Stimulated activated CD4-positive, alpha-beta T cell treated with anti-CD3 and anti-CD28 coated beads, Interleukin-2, amount 100 ng/mL, for 24 hours (primary cell): ENCODE measurements at places on chromosomes 12 and 14.
A peak's percentile ranks its signal among the peaks of the same experiment; 100 is the strongest.

DNA sequence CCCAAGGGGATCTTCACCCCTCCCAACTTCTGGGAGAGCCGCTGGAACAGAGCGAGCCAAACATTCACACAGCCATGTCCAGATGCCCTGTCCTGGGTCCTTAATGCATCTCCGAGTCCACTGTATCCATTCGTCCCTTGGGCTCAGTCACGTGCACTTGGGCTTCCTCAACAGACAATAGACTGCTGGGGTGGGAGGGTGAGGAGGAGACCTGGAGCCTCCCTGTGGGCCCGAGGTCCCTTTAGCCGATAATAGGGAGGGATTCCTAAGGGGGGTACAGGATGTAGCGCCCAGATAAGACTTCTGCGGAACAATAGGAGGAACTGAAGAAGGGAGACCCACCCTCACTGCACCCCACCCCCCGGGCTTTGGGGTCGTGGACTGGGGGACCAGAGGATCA is 6.7 kb downstream of the ARHGEF25 start:
- no peak for DNase-seq

DNA sequence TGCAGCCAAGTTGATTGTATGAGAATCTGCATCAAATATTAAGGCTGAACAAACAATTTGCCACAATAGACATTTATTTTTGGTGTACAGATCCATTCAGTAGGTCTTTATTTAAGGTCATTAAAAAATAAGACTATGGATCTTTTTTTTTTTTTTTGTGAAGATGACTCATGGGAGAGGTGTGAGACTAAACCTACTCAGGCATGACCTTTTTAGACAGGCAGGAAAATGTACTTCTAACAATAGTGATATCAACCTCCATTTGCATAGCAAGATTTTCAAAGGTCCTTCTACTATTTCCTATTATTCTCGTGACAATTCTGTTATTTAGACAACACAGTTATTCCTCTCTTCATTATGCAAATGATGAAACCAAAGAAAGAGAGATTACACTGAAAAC is 39.9 kb upstream of the PTPRR start:
- DNase-seq, result no peak

- no peak for DNase-seq
Observed at GRCh38 chr14:71942904-71943694, 10.9 kb downstream of the RGS6 start.

DNA sequence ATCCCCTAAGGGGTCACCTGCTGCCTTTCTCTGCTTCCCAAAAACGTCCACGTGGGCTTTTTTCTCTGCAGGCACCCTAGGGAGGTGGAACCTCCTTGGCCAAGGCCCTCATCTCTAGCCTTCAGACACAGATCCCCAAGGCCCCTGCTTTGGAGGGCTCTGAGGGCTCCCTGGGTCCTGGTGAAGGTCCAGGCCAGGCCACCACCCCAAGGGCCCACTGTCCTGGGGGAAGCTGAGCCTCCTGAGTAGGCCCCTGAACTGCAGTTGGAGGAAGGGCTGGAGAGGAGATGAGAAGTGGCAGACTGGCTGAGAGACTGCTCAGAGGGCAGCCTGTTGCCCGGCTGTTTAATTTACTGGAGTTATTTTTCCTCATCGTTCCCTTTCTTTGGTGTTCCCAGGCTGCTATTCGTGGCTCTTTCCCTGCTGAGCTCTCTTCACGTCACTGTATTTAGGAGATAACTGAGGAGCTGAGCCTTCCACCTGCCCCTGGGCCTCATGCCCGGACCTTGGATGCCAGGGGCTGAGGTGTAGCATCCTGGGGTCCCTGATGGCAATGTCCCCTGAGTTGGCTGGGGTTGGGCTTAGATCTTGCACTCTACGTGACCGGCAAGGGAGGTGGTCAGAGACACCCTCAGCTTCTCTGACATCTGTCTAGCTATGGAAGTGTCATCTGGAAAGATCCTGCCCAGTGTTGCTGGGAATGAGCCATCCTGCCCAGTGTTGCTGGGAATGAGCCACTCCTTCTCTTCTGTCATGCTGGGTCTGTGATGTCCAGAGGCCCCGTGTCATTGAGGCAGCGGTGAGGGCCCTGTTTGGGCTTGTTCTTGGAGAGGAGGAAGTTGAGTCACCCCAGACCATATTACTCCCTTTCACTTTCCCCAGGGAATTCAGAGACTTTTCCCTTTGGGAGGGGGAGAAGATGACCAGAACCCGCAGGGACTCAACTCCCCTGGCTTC is 139.8 kb downstream of the TSPAN9 start:
- DNase-seq, result no peak

GRCh38 chr12:118038137-118038536 is 21.6 kb downstream of the RFC5 start:
- DNase-seq, result no peak

GRCh38 chr12:67217647-67218046 is 51.5 kb upstream of the CAND1 start:
- DNase-seq, result no peak

DNA sequence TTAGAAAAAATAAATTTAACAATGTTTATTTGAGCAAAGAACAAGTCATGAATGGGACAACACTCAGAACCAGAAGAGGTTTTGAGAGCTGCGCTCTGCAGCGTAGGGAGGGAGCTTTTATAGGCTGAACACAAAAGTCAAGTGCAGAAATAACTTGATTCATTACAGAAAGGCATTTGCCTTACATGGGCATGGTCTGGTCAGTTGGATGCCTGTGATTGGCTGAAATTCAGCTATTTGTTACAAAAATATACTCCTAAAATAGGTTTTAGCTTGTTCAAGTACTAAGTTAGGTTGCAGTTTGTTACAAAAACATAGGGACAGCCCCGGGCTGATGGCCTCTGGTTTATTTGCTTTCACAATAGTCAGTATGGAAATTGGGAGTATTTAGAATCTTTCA is 118.0 kb downstream of the NUAK1 start:
- no peak for DNase-seq

- peak; percentile 58 for DNase-seq
Observed at GRCh38 chr12:120119271-120119973, 2.9 kb upstream of the RAB35 start.

DNA sequence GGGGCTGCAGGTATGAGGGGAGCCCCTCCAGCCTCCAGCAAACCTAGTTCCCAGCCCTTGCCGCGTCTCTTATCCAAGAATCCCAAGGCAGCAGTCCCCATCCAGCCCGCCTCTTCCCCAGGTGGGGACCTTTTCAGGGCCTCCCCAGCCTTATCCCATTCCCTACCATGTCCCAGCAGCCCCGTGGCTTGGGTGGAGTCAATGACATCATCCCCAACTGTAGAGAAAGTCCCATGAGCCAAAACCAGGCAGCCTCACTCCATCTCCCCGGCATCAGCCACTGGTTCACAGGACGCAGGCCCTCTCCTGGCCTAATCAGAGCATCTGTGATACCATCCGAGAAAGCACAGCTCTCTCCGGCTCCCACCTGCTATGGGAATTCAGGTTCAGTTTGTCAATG is 131.0 kb downstream of the NCOR2 start:
- DNase-seq, result no peak

DNA sequence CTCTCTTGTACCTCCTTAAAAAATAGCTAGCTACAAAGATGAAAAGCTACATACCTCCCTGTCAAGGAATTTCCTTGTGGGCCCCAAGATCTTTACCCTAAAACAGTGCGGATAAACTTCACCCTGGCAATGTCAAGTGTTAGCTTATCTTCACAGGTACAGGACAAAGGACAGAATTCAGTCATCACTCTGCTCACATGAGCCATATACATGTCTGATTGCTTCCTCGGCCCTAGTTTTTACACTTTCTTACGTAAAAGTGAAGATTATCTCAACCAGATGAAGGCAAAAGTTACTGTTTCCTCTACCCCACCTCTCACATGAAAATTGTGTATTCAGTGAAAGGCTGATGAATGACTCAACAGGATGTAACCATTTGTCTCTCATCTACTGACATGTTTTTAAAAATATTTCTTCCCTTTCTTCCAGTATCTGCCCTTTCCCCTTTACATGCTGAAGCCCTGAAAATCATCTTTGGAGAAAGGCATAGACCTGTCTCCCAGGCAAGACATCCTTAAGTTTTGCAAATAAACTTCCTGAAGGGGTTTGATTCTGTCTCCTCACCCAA is 890.1 kb downstream of the GALC start:
- DNase-seq, result no peak

GRCh38 chr12:16086462-16086861 is 175.3 kb downstream of the DERA start:
- DNase-seq, result no peak

DNA sequence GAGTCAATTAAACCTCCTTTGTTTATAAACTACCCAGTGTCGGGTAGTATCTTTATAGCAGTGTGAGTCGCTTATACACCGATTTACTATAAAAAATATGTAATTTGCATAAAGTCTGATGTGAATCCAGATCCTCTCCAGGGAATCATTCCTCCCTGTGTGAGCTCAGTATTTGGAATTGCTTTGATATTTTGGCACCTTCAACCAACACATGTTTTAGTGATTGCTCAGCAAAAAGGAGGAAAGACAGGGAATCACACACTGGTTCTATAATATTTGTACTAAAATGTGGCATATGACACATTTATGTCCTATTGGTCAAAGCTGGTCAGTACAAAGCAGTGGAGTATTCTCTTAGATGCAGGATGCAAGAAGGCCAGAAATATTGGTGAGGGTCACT is 703.9 kb upstream of the ATXN7L3B start:
- no peak for DNase-seq
